Skeletal muscle tissue (tissue), 5 donors: ENCODE measurements at places on chromosomes 13 and 19. TPM values are rescaled to one million over a fixed set of nuclear protein-coding genes. Genes with fewer than 3 reads are reported as not detected.

The ZSWIM9 gene
- total RNA-seq: 1.6 TPM

The PSG2 gene
- total RNA-seq: not detected

The SIGLEC12 gene
- total RNA-seq: not detected

The ZNF571 gene
- total RNA-seq: 4.7 TPM

The SYNE4 gene
- total RNA-seq: not detected

The TMC4 gene
- total RNA-seq: 1.0 TPM

The IRS2 gene
- total RNA-seq: 2.6 TPM

The RUBCNL gene
- 3.7 TPM for total RNA-seq

The CD70 gene
- total RNA-seq: 1.0 TPM

The OR7A5 gene
- total RNA-seq: not detected

The NKG7 gene
- total RNA-seq: not detected

The PLEKHG2 gene
- 15.7 TPM for total RNA-seq

The FOXA3 gene
- total RNA-seq: not detected

The TRPC4 gene
- total RNA-seq: 1.6 TPM

The KLK6 gene
- not detected for total RNA-seq

The FAM124A gene
- 0.52 TPM for total RNA-seq

The P2RY11 gene
- total RNA-seq: 1.6 TPM

The DGKH gene
- total RNA-seq: 8.4 TPM

The LAIR2 gene
- total RNA-seq: not detected

The SHISA7 gene
- not detected for total RNA-seq

The PSG3 gene
- not detected for total RNA-seq

The RAB3A gene
- total RNA-seq: 0.52 TPM

The ICAM5 gene
- not detected for total RNA-seq

The AMER2 gene
- not detected for total RNA-seq

The PSG1 gene
- not detected for total RNA-seq

The DHDH gene
- not detected for total RNA-seq

The CGB1 gene
- not detected for total RNA-seq

The IGFL2 gene
- not detected for total RNA-seq

The CARD8 gene
- total RNA-seq: 26.6 TPM

The CLASRP gene
- 7.8 TPM for total RNA-seq

The CLDN10 gene
- total RNA-seq: 13.6 TPM

The KLK12 gene
- not detected for total RNA-seq

The NXNL1 gene
- not detected for total RNA-seq

The ZNF93 gene
- 7.3 TPM for total RNA-seq

The CYP4F11 gene
- total RNA-seq: not detected

The MICU2 gene
- total RNA-seq: 34.4 TPM

The ZNF626 gene
- total RNA-seq: 11.5 TPM

The DLL3 gene
- total RNA-seq: not detected

The ZNF793 gene
- total RNA-seq: 6.3 TPM

The ZNF560 gene
- total RNA-seq: 0.52 TPM

The ONECUT3 gene
- not detected for total RNA-seq

The COMP gene
- 15.7 TPM for total RNA-seq

The POSTN gene
- 1,449 TPM for total RNA-seq

The ADGRE2 gene
- under 0.01 TPM for total RNA-seq

The C1QTNF9 gene
- total RNA-seq: 2.6 TPM

The FCER2 gene
- total RNA-seq: under 0.01 TPM

The DEDD2 gene
- 21.4 TPM for total RNA-seq

The PCP2 gene
- total RNA-seq: not detected

The TMEM38A gene
- total RNA-seq: 129 TPM
